Stomach (tissue), 19 donors: ENCODE measurements at places on chromosomes 5 and 9. TPM values are rescaled to one million over a fixed set of nuclear protein-coding genes. Genes with fewer than 3 reads are reported as not detected.

- H3K27ac ChIP-seq: no peak overlapping the region
- no peaks in the 10 kb centered on the region for H3K27me3 ChIP-seq
- no peak overlapping the region for H3K4me3 ChIP-seq
- no peaks in the 10 kb centered on the region for H3K36me3 ChIP-seq
- no peak for DNase-seq
- H3K4me1 ChIP-seq: no peaks in the 10 kb centered on the region
These were observed 62.9 kb upstream of the IRX4 start for GRCh38 chr5:1945606-1946005.

Gene SMIM33
- total RNA-seq: not detected

DNA sequence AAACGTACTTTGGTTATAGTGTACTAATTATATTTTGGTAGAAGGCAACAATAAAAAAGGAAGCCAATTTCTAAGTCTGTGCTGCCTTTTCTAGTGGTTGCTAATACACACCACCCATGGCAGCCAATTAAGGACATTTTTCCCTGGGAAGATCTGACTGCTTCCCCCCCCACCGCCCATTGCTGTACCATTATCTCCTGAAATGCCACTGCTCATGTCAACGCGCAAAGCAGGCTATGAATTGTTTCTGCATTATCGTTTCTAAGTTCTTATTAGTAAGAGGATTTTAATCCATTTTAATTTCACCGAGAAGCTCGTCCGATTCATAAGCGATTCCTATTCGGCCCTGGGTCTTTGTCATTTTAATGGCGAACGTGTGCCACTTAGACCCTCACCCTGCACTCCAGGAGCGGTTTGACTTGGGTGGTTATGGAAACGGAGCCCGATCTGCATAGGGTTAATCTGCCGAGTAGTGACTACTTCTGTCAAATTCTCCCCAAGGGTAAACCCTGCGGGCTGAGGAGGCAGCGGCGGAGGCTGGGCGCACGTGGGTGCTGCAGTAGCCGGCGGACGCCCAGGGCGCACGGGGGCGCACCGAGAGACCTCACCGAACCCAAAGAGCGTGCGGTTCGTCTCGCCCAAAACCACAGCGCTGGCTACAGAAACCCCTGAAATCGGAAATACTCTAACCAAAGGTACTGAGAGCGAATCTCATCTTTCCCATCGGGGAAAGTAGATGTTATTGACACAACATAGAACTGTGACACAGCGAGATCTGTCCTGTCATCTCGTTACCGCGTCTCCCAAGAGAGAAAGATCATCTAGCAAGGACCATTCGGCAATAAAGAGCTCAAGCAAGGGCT is 55.8 kb upstream of the SHC3 start:
- peaks cover 9% of the 10 kb centered on the region for H3K4me1 ChIP-seq
- peaks cover 10% of the 10 kb centered on the region for H3K27me3 ChIP-seq
- no peak for DNase-seq
- H3K27ac ChIP-seq: no peak overlapping the region
- H3K4me3 ChIP-seq: peak overlapping the region; percentile 3
- H3K36me3 ChIP-seq: no peaks in the 10 kb centered on the region

DNA sequence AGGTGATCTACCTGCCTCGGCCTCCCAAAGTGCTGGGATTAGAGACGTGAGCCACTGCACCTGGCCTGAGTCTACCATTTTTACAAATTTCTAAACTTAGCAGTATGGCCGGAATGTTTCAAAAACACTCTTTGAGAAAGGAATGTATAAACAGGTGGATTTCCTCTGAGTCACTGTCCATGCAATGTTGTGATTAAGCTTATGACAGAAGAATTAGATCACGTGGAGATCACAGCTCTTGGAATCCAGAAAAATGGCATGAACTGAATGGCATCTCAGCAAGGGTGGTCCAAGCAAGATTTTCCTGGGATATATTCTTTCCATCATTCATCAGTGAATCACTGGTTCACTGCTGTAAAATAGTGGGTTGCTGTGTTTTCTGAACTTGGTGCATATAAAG is 865.0 kb downstream of the PTPRD start:
- no peaks in the 10 kb centered on the region for H3K36me3 ChIP-seq
- no peaks in the 10 kb centered on the region for H3K4me1 ChIP-seq
- DNase-seq: no peak
- no peaks in the 10 kb centered on the region for H3K27me3 ChIP-seq
- no peak overlapping the region for H3K27ac ChIP-seq
